SW480 (cell line): ENCODE measurements at places on chromosomes 6 and 20.

DNA sequence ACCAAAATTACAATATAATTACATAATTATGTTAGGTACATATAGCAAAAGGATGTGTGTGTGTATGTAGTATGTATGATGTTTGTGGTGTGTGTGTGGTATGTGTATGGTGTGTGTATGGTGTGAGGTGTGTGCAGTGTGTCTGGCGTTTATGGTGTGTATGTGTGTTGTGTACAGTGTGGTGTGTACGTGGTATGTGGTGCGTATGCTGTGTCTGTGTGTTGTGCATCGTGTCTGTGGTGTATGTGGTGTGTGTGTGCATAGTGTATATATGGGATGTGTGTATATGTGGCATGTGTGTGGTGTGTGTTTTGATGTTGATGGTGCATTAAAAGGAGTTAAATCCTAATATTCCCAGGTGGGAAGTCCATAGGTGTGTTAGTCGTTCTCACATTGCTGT, 62.8 kb downstream of the PLG start:
- DNase-seq = no peak

DNA sequence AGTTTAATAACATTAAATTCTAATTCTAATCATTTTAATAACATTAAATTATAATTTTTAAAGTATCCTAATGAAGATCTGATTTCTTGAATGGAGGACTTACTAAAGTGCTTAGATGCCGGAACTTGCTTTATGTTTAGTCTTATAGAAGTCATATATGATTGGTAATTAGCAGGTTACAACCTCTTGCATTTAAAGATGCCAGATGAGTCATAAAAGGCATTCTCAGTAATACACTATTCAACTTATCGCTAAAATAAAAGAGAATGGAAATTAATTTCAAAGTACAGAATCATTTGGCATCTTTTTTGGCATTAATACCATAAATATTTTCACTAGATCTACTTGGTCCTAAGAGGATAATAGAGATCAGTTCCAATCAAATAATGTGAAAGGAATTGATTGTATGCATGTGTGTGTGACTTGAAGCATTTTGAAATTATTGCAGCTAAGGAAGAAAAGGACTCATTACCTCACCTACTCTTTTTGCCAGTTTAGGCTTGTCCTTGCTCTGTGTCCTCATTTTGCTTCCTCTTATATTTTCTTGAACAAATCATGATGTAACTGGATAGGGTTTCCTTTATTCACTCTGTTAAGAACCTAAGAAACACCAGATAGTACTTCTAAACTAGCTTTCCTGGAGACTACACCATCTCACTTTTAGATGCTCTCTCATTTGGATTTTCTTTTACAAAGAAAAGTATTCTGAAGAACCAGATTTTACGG, 2.7 kb downstream of the COL21A1 start:
- DNase-seq = no peak

DNA sequence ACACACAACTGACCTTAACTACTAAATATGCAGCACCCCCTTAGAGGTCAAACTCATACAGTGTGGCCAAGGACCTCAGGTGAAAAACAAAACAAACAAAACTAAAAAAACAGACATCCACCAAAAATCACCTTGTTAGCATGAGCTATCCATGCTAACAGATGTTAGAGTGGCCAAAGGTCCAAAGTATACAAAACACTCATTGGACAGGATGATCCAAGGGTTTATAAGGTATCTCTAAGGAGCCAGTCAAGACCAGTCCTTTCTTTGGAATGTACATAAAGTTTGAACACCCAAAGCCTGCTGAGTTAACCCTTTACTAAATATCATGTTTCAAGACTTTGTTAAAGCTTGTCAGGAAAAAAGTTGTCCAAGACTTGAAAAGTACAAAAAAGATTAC, 35.8 kb downstream of the THEMIS start:
- DNase-seq = no peak

- DNase-seq = no peak
These were observed 12.2 kb upstream of the ZBTB46 start for GRCh38 chr20:63843222-63843621.
